ENCODE measurements at places on chromosomes 2 and 18. TPM values are rescaled to one million over a fixed set of nuclear protein-coding genes. Genes with fewer than 3 reads are reported as not detected.

GRCh38 chr2:140392824-140393223 is 1612.6 kb upstream of the NXPH2 start:
- DNase-seq, result no peak
- no peaks in the 10 kb centered on the region for H3K36me3 ChIP-seq
- no peaks in the 10 kb centered on the region for H3K27me3 ChIP-seq
- H3K4me3 ChIP-seq, result no peak overlapping the region
- H3K27ac ChIP-seq, result no peak overlapping the region

DNA sequence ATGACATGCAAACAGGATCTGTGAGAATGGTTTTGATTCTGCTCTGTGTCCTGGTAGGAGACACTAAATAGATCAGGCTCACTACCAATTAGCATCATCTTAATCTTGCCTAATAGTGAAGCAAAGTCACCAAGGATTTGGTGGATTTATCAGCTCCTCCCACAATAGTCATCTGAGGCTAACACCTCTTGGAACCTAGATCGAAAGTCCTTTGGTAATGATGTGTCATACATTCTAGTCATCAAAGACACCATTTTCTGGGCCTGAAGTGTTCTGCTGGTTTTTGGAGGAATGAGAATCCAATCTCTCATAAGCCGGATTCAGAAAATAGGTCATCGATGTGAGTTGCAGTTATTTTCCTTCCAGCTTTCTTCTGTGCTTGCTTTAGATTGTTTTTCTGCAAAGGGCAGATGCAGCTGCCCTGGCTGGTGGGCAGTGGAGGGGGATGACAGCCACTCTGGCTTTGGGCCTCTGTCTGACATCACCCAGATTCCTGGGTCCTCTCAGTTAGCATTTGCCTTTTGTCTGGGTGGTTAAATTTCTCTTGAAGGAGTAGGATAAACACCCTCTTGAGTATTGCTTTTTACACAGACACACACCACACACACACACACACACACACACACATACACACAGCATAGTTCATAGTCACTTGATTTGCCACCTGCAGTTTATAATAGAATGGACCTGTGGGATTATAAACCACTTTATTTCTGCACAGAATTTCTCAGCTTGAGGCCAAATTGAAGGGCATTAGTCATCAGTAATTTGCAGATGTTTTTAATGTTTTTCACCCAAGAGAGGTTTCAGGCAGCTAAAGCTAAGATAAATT is at the start of gene MYO3B:
TSS of gene MYO3B (plus strand) at position 198 of the 832 bp plus-strand sequence. CDS start at position 339, 141 bp downstream.
- no peak within 1 kb of the TSS for H3K4me3 ChIP-seq
- no peaks in the 10 kb centered on the region for H3K4me1 ChIP-seq
- no peaks in the 10 kb centered on the region for H3K36me3 ChIP-seq
- H3K27ac ChIP-seq, result no peak within 1 kb of the TSS

DNA sequence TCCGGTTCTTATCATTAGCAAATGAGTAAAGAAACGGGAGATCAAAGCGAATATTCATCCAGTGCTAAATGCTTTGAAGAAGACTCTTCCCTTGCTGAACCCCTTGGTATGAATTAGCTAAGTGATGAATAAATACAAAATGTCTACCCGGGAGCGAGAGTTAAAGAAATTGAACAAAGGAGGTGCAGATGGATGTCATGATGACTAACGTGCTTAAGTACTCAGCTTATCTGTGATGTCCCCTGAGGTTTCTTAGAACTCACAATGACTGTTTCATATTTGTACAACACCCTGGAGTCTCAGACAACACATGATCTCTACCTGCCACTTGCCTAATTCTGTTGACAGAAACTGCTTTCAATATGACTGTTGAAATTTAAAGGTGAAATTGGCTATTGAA is 148.5 kb downstream of the TMEM200C start:
- H3K36me3 ChIP-seq, result no peaks in the 10 kb centered on the region
- no peak for DNase-seq
- no peak overlapping the region for H3K27ac ChIP-seq
- no peak overlapping the region for H3K4me3 ChIP-seq
- no peaks in the 10 kb centered on the region for H3K27me3 ChIP-seq

- H3K4me1 ChIP-seq, result no peaks in the 10 kb centered on the region
- H3K4me3 ChIP-seq, result no peak overlapping the region
- no peaks in the 10 kb centered on the region for H3K36me3 ChIP-seq
- H3K27me3 ChIP-seq, result no peaks in the 10 kb centered on the region
- no peak for DNase-seq
These were observed 2.7 kb downstream of the ENOSF1 start for GRCh38 chr18:709771-710170.

DNA sequence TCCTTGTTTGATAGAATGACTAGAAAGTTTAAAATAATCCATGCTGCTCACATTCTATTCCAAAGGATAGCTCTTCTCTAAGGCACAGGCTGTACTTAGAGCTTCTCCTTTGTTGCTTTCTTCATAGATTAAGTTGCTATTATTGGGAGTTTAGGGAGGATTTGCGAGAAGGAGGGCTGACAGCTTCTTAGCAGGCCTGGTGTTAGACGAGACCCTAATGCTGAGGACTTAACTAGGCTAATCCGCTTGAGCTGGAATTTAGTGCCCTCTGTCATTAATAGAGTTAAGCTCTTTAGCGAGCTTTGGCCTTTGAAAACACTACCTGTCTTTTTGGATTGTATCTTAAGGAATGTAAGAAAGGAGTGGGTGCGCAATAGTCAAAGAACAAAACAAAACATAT is 81.3 kb downstream of the MOGAT1 start:
- H3K27me3 ChIP-seq, result no peaks in the 10 kb centered on the region
- no peaks in the 10 kb centered on the region for H3K36me3 ChIP-seq
- DNase-seq, result no peak

GRCh38 chr2:207257251-207258250 is 91.8 kb upstream of the KLF7 start:
- peaks cover 19% of the 10 kb centered on the region for H3K4me1 ChIP-seq
- DNase-seq, result no peak
- H3K36me3 ChIP-seq, result no peaks in the 10 kb centered on the region

- DNase-seq, result no peak
- H3K27me3 ChIP-seq, result no peaks in the 10 kb centered on the region
- H3K27ac ChIP-seq, result no peak overlapping the region
- H3K36me3 ChIP-seq, result no peaks in the 10 kb centered on the region
- no peaks in the 10 kb centered on the region for H3K4me1 ChIP-seq
These were observed 271.0 kb upstream of the HS6ST1 start for GRCh38 chr2:128589681-128590080.

SLC9A2 gene
- total RNA-seq, result 0.30 TPM
